ENCODE measurements at places on chromosomes 7 and 10. TPM values are rescaled to one million over a fixed set of nuclear protein-coding genes. Genes with fewer than 3 reads are reported as not detected.

The KCNH2 gene
- 0.77 TPM for total RNA-seq

DNA sequence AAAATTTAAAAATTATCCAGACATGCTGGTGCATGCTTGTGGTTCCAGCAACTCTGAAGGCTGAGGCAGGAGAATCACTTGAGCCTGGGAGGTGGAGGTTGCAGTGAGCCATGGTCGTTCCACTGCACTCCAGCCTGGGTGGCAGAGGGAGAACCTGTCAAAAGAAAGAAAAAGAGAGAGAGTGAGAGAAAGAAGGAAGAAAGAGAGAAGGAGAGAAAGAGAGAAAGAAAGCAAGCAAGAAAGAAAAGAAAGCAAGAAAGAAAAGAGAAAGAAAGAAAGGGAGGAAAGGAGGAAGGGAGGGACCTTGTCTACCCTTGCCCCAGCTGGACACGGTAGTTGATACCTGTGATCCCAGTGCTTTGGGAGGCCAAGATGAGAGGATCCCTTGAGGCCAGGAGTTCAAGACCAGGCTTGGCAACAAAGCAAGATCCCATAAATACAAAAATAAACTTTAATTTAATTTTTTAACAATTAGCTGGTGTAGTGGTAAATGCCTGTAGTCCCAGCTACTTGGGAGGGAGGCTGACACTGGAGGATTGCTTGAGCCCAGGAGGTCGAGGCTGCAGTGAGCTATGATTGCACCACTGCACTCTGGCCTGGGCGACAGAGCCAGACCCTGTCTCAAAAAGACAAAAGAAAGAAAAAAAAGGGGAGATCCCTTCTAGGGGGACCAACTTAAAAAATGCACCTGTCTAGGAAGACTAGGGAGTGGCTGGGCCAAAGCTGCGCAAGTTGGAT lies 9.2 kb downstream of the NYAP1 start:
- DNase-seq = no peak

DNA sequence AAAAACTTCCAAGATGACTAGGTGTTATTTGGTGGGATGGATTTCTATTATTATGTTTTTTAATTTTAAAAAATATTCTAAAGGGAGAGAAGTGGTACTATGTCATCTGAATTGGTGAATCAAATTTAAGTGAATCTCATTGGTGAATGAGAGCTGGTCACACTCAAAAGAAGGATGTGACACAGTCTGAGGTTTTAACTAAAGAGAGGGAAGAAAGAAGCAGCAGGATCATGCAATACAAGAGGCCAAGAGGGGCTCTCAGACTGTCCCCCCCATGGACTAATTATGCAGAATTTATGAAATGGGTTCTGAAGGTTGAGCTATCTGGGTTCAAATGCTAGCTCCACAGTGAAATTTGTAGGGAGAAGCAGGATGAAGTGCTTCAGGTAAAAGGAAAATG lies 16.2 kb downstream of the MACC1 start:
- no peak for DNase-seq

DNA sequence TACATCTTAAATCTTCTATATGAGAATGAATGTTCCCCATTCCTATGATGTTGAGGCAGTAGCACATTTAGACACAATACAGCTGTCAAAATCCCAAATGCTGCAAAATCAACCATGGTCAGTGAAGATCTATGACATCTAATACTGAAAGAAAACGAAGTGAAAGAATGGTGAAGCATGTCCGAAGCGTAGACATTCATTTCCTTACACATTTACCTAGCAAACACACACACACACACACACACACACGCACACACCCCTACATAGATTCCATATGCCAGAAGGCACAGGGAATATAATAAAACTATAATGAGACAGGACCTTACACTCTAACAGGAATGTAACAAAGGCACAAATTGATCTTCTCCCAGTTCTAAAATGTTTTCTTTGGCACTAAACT lies 32.5 kb downstream of the CCDC6 start:
- DNase-seq = no peak

- no peak for DNase-seq
Measured at GRCh38 chr10:70063418-70064098, 10.9 kb downstream of the MACROH2A2 start.

DNA sequence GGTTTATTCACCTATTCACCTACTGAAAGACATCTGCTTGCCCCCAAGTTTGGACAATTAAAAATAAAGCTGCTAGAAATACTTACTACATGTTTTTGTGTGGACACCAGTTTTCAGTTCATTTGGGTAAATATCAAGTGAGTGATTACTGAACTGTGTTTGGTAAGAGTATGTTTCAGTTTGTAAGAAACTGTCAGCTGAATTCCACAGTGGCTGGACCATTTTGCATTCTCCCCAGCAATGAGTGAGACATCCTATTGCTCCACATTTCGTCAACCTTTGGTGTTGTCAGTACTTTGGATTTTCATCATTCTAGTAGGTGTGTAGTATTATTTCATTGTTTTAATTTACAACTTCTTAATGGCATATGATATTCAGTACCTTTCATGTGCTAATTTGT lies 17.4 kb upstream of the IKZF1 start:
- no peak for DNase-seq

The TFR2 gene
- total RNA-seq = 5.8 TPM

GRCh38 chr10:47008769-47009168 lies 97.5 kb downstream of the PTPN20 start:
- no peak for DNase-seq

The SLC13A1 gene
- not detected for total RNA-seq

DNA sequence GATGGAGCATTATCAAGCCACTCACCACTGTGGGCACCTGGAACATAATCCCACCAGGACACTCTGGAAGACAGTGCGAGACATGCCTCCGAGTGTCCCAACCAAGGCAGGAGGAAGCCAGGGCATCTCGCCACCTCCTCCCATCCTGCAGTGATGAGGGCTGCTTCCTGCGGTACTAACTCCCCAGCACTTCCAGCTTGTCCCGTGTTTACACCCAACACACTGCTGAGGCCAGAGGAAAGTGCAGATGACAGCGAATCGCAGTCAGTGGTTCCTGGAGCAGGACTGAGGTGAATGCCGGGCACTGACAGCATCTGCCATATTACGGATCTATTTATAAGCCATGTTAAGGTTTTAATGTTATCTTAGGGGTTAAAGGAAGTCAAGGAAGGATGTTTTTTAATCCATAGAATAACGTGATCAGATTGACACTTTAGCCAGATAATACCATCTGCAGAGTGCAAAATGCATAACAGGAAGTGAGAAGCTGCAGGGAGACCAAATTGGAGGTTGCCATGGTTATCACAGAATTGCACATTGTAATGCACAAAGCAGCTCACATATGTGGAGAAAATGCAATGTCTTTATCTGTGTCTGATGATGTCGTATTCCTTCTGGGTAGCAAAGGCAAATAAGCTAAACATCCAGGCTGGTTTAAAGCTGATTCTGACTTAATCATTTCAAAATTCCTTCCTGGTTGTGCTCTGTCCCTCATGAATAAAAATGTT lies 314.1 kb upstream of the C7orf33 start:
- no peak for DNase-seq

DNA sequence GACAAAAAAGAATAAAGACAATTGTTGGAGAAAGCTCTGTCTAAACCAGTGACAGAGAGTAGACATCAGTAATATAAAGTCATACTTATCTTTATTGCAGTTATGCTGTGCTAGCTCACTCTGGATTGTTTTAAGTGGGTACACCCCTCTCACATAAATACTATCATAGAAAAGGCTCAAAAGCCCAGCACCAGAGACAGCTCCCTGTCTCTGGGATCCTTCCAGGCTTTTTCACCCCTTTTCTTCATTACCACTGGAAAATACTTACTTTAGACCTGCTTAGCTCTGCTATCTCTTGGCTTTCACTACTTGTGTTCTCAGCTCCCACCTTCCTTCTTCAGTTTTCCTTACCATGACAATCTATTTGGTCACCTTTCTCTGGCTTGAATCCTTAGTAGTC lies 259.1 kb upstream of the MINDY3 start:
- no peak for DNase-seq

The CPEB3 gene
- 2.2 TPM for total RNA-seq

The HOXA11 gene
- 0.09 TPM for total RNA-seq

DNA sequence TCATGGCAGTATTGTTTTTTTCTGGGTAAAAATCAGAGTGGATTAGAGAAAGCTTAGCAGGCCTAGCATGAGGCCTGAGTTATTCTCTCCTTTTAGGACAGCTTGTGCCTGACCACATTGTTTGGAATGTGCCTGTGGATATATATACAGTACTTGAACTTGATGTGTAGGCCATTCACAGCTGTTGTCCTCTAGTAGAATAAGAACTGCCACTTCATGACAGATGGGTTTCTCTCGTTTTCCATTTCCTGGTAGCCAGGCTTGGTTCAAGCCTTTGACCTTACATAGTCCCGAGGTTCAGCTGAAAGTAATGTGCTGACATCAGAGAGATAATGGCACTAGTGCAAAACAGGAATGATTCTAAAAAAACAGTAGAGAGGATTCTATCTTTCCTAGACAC lies 473.9 kb downstream of the AUTS2 start:
- DNase-seq = no peak
